CD14-positive monocyte (primary cell): ENCODE measurements at places on chromosomes 2 and 18.

DNA sequence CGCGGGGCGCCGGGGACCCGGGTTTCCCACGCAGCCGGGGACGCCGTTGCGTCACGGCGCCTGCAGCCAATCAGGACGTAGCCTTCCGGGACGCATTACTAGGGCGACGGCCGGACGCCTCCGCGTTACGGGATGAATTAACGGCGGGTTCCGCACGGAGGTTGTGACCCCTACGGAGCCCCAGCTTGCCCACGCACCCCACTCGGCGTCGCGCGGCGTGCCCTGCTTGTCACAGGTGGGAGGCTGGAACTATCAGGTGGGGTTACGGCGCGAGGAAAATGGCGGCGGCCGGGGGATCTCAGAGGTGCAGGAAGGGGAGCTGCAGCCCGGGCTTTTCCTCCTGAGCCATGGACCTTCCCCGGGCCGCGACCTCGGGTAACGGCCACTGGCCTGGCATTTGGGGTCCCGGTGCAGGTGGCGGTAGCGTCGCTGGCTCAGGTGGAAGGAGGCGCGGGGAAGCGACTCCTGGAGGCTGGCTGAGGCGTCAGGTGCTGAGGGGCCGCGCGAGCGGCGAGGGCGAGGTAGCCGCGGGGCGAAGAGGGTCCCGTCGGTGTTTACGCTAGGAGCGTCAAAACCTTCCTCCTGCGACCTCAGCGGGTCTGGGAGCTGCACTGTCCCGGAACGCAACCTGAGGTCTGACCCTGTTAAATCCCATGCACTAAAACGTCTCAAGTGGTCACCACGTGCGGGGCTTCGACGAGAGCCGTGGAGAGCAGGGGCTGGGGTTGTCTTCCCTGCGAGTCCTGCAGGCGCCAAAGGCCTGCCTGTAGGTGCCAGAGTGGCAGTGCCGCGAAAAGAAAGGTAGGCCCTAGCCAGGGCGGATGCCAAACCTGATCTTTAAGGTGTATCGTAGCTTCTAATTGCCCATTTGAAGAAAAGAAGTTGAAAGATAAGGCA, at the start of gene LCLAT1:
Gene LCLAT1 (plus strand): TSS at position 98 of the 897 bp plus-strand sequence. CDS start 78,345 bp downstream, outside the sequence.
- peak; percentile 81 for DNase-seq

DNA sequence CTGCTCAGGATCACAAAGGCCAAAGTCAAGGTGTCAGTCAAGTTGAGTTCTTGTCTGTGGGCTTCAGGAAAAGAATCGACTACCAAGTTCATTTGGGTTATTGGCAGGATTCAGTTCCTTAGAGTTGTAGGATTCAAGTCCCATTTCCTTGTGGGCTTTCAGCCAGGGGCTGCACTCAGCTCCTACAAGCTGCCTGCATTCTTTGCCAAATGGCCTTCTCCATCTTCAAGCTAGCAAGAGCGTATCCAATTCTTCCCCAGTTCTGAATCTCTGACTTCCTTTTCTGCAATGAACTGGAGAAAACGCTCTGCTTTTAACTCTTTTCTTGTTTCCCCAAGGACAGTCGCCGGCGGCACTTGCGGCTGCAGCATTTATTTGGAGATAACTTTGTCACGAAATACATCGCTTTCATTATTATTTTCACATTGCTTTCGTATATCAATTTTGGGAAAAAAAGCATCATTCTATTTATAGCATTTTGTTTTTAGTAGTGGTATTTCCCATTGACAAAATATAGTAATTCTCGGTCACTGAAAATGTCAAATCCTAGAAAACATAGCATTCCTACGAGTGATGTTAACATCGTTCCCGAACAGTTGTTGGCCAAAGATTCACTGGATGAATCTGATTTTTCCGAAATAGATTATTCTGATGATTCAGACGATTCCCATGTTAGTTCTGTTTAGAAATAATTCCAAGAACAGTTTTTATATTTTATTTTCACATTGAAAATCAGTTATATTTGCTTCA, 59.6 kb upstream of the SERPINE2 start:
- DNase-seq = no peak

DNA sequence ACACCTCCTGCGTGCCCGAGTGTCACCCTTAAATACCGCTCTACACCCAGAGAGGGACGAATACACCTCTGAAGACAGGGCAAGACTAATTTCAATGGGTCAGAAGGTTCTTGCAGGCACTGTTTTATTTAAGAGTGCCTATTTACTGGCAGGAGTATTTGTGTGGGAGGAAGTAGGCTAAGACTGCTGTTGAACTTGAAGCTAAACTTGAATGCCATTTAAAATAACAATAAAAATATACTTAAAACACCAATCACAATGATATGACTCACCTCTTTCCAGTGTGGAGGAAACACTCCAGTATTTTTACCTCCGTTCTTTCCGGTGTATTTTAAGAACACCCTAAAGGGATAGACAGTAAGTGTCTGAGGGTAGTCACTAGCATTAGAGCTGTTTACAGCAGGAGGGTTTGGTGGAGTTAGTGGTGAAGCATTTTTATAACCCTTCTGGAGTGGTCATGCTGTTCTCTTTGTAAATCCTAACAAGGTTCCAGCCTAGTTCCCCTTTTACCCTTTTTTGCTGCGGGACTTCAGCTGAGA, 9.6 kb upstream of the HOXD1 start:
- no peak for DNase-seq

DNA sequence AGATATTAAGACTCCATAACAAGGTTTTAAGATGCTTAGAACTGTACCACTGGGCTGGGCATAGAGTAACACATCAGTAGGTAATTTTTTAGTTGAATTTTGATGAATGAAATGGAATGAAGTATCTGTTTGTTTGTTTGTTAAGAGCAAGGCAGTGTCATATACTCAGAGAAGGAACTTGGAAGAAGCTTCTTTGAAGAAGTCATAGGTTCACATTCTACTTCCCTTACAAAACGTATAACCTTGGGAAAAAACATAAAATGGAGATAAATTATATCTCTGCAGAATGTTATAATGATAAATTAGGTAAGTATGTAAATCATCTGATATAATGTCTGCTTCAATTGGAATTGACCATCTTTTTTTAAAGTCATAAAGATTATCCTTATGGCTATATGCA, 122.1 kb upstream of the SLC39A10 start:
- DNase-seq = no peak

DNA sequence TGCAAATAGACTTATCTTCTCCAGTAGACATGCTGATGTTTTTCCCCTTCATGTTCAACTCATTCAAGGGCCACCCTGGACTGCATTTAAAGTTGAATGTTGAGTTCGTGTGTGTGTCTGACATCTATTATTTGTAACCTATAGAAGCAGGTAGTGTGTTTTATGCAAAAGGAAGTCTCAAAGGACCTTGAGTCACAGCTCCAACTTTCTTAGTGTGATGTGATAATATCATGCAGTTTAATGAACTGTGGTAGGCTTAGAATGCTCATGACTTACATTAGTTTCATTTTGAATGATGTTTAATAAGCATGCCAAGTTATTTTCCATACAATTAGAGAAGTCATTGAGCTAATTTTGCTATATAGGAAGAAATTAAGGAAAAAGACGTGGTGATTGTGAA, 67.9 kb downstream of the CERS6 start:
- no peak for DNase-seq

DNA sequence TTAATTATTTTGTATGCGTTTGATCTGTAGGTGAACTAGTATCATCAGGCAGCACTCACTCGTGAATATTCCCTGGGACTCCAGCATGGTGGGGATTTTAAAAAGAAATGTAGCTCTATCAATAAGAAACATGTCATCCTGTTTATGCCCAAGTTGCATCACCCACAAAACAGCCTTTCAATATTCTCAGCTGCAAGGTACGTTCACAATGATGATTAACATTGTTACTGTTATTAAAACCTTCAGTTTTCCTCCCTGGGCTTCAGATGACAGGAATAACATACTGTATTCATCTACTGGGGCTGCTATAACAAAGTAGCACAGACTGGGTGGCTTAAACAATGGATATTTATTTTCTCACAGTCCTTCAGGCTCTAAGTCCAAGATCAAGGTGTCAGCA, 87.9 kb upstream of the KLHL29 start:
- no peak for DNase-seq
